ENCODE measurements at places on chromosomes 4 and X.
A peak's percentile ranks its signal among the peaks of the same experiment; 100 is the strongest.

- DNase-seq: no peak
Measured at GRCh38 chrX:68579810-68580209, 67.7 kb upstream of the STARD8 start.

- no peak for DNase-seq
Measured at GRCh38 chr4:26493461-26493860, 3.2 kb upstream of the CCKAR start.

DNA sequence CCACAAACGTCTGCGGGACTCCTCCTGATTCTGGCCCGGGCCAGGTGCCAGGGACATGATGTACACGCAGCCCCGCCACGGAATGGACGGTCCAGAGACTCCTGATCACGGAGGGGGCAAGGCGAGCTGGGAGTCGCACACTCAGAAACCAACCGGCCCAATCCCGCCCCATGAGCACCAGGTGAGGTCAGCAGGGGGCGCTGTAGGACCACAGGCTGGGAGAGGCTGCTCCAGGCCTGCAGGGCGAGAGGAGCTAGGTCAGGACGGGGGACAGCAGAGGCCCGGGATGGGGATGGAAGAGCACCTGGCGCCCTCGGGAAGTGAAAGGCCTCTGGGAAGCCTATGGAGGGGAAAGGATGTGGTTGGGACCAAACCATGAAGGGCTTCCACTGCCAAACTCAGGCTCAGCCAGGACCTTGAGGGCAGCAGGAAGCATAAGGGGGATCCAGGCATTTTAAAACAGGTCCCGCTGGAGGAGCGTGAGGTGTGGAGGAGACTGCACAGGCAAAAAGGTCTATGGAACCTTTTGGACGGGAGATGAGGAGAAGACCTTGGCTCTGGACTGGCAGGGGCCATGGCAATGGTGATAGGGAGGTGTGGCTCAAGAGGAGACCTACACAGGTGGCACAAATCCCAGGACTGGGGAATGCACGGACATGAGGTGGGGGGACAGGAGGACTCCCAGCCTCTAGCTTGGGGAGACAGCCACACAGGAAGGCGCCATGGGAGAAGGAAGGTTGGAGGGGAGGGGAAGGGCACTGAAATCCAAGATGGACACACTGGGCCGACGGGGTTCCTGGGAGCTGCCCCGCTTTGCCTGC, 79.2 kb downstream of the MTMR1 start:
- peak; percentile 83 for DNase-seq

DNA sequence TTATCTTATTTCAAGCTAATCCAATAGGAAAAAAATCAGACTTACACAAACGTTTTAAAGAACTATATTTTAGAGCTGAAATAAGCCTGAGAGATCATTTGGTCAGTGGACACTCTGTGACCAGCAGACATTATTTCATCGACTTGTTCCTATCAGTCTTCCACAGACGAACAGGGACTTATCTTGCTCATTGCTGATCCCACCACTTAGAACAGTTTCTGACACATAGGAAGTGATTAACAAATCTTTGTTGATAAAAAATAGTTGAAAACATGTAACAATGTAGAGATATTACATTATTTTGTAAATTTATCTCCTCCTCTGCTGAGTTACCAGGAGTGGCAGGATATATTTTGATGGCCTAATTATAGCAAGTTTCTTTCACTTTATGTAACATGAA, 65.8 kb downstream of the TAPT1 start:
- no peak for DNase-seq

GRCh38 chr4:63678358-63678931, 730.8 kb downstream of the TECRL start:
- no peak for DNase-seq

DNA sequence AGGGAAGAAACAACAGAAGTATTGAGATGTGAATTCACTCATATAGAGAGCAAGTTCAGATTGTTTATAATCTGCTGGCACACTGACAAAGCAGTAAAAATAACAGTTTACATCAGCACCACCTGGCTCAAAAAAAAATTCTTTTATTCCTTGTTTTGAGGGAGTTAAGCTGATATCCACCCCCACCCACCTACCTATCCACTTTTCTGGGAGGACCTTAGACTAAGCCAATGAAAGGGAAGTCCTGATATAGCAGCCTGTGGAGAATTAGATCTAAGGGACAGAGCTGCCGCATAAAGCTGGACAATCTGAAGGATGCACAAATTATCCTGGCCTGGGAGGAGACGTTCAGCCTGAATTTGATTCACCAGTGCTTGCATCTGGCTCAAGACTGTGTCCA, 264.5 kb downstream of the RCHY1 start:
- DNase-seq: no peak

GRCh38 chr4:139838811-139839210, 173.2 kb downstream of the MGST2 start:
- DNase-seq: no peak

DNA sequence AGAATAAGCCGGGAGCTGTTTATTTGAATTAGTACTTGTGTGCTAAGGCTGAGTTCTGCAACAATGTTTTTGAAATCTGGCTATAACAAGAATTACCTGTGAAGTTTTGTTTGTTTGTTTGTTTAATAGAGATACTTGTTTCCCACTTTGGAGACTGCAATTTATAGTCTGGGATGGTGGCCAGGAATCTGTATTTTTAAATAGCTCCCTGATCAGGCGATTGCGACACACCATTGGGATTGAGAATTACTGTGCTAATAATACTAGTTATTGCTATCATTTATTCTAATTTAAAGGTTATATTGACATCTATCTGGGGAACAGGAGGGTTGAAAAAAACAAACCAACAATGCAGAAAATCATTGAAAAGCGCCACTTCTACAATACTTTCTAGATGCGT, 951.6 kb upstream of the TENM3 start:
- no peak for DNase-seq

DNA sequence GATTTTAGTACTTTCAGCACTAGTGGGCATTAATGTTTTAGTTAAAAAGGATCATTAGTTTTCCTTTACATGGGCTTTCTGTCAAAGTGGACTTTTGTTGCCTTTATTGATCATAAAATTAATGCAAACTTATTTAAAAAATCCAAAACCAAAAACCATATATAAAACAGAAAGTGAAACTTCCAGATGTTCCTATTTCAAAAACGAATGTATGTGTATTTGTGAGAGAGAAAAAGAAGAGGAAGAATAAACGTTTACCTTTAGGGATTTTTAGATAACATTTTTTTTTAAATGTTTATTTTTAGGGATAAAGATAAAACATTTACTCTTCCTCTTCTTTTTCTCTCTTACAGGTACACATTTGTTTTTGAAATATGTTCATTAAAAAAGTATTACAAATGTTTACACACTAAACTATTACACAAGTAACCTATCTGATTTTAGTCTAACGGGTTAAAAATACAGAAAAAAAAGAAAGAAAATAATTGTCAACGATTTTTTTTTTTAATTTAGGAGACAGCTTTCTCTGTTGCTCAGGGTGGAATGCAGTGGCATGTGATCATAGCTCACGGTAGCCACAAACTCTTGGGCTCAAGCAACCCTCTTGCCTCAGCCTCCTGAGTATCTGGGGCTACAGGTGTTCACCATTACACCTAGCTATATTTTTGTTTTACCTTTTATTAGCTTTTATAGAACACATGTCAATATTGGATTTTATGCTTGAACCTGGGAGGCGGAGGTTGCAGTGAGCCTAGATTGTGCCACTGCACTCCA, 16.8 kb upstream of the COX18 start:
- no peak for DNase-seq

DNA sequence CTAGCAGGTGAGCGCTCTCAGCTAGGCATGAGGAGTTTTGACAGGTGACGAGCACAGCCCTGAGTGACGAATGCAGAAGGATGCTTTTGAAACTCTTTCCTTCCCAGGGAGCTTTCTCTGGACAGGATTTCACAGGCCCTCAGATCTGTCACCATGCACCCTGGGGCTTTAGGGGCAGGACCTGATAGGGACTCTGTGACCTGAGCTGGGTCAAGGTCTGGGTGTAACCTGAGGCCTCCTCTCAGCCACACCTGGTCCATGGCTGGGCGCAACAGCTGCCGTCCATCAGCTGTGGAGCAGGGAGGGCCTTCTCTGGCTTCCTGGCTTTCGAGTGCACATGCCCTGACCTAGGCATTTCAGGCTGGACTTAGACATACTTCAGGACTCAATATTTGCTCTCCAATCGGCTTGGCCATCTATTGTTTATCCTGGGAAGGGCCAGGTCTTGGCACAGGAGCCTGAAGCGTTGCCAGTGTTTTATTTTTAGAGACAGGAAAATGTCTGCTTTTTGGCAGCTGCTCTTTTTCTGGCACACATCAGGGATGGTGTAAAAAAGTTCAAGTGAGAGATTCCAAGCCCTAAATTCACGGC, 56.4 kb downstream of the C4orf51 start:
- DNase-seq: no peak

DNA sequence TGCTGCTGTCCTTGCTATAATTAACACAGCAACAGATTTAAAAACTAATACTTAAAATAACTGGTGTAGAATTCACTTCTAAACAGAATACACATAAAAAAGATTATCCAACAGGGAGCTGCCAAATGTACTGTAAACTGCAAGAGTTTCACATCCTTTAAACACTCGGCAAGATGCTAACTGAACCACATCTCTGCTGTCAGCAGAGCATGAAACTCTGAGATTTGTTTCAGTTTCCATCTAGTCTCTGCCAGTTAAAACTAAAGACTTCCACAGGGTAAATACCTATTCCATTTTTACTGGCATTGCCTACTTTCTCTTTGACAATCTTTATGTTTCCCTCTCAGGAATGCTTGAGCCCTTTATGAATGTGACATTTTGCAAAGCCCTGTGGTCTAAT, 127.7 kb downstream of the SLC7A11 start:
- DNase-seq: no peak

- DNase-seq: no peak
Measured at GRCh38 chr4:107823870-107824349, 822 bp upstream of the SGMS2 start.

GRCh38 chr4:107618656-107619055, 101.4 kb downstream of the PAPSS1 start:
- DNase-seq: no peak

DNA sequence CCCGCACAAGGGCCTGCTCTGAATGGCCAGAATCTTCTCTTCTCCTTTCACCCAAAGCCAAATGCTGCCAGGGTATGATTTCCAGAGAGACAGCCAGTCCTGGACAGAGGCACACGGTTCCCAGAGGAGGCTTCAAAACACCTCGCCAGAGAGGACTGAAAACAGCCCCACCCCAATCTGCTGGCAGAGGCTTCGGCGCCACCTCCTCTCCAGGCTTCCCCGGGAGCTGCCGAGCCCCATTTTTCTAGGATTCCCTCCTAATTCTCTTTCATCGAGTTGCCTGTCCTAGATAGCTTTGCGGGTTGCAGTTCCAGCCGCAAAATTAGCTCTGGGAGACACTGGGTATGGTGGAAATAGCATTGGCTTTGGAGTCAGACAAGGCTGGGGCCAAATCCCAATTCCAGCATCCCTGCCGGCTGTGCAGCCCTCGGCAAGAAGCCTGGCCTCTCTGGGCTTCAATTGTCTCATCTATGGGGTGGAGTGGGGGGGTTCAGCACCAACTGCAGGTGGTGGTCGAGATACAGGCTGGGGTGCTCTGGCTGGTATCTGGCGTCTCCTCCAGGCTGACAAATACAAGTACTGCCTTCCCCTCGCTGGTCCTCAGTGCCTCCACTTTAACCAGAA, 22.6 kb downstream of the PPP2R2C start:
- no peak for DNase-seq

GRCh38 chrX:14616301-14616700, 87.0 kb downstream of the GLRA2 start:
- no peak for DNase-seq

DNA sequence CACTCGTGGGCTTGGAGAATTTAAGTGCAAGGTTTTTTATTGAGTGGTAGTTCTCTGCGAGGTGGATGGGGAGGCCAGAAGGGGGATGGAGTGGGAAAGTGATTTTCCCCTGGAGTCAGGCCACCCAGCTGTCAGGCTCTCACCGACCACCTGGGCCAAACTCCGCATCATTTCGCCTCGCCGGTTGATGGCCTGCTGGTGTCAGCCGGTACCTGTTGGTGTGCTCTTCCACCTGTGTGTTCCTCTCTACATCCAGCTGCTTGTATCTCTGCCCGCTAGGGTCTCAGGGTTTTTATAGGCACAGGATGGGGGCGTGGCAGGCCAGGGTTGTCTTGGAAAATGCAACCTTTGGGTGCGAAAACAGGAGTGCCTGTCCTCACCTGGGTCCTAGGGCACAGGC, 200.9 kb downstream of the DACH2 start:
- DNase-seq: no peak

DNA sequence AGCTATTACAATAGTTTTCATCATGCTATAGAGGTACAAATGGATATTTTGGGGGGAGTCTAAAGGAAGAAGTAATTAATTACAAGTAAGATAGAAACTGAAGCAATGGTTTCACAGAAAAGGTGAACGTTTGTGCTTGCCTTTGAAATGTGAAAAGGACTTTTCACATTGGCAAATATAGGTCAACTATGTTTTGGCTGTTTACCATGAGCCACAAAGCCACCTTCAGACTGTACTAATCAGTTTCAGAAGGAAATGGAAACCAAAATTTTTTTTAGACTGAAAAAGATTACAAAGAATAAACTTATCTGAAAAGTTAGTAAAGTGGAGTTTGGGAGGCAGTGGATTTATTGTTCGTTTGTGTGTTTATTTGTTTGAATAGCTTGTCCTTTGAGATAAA, 32.1 kb downstream of the SYTL5 start:
- DNase-seq: no peak

- DNase-seq: no peak
Measured at GRCh38 chr4:76430519-76431388, 4.3 kb upstream of the SHROOM3 start.

- no peak for DNase-seq
Measured at GRCh38 chrX:68403038-68403437, 30.3 kb downstream of the OPHN1 start.

GRCh38 chr4:27684610-27685011, 824.0 kb downstream of the STIM2 start:
- peak; percentile 21 for DNase-seq

GRCh38 chr4:3516836-3517730, 15.1 kb downstream of the LRPAP1 start:
- no peak for DNase-seq

DNA sequence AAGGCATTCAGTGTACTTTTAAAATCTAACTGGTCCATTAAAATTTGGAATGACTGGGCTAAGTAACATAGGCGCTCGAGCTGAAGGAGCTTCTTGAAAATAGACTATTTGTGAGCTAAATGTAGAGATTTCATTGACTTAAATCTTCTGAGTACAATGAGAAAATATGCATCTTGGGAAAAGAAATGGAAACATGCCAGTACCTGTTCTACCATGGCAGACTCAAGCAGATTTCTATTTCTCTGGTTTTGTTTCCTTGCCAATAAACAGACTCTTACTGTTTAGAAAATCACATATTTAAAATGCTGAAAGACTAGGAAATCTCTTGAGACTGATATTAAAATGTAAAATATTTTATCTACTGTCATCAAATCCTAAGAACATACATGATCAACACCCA, 678.1 kb downstream of the FAT4 start:
- no peak for DNase-seq

GRCh38 chr4:140955641-140956040, 177.6 kb downstream of the RNF150 start:
- no peak for DNase-seq

DNA sequence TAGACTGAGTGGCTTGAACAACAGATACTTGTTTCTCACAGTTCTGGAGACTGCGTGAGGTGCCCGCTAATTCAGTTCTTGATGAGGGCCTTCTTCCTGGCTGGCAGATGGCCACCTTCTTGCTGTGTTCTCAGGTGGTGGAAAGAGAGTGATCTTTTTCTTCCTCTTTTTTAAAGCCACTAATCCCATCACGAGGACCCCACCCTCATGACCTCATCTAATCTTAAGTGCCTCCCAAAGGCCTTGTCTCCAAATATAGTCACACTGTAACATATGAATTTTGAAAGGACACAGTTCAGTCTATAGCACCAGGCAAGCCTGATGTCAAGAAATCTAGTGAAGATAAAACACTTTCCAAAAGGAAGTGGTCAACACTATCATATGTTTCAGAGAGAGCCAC, 12.4 kb downstream of the VAMP7 start:
- no peak for DNase-seq

All from stimulated activated CD4-positive, alpha-beta T cell treated with anti-CD3 and anti-CD28 coated beads, Interleukin-15, amount 100 ng/mL, for 24 hours (primary cell).